ENCODE measurements at places on chromosomes 4 and X.
A peak's percentile ranks its signal among the peaks of the same experiment; 100 is the strongest.

- DNase-seq, result no peak
Measured at GRCh38 chrX:96987228-96987627, 103.5 kb downstream of the RPA4 start.

GRCh38 chr4:97664741-97665140 lies 478.5 kb downstream of the STPG2 start:
- DNase-seq, result no peak

DNA sequence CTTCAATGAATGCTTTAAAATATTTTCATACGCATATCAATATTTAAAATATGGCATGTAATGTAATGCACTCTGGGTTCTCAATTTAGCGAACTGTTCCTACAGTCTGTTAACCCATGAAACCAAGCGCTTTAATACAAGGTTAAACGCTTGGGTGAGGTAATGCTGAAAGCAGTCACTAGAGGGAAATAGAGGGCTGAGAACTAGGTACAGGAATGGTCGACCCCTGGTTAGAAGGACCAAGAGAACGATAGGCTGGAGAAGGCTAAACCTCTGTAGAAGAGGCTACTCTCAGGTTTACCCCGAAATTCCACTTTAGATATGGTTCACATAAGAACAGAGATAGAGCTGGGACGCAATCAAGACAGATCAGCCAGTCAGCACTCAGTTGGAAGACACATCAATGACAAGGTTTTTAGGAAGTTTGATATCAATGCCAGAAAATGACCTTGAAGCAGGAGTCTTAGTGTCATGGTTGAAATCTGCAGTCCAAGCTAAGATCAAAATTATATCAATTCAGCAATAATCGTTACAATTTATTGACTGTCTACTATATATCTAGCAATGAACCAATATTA lies 26.9 kb downstream of the ARSJ start:
- peak; percentile 49 for DNase-seq

GRCh38 chrX:47662144-47662657 lies 3.2 kb upstream of the UXT start:
- DNase-seq, result no peak

- no peak for DNase-seq
Measured at GRCh38 chr4:43835869-43836268, 612.7 kb downstream of the KCTD8 start.

DNA sequence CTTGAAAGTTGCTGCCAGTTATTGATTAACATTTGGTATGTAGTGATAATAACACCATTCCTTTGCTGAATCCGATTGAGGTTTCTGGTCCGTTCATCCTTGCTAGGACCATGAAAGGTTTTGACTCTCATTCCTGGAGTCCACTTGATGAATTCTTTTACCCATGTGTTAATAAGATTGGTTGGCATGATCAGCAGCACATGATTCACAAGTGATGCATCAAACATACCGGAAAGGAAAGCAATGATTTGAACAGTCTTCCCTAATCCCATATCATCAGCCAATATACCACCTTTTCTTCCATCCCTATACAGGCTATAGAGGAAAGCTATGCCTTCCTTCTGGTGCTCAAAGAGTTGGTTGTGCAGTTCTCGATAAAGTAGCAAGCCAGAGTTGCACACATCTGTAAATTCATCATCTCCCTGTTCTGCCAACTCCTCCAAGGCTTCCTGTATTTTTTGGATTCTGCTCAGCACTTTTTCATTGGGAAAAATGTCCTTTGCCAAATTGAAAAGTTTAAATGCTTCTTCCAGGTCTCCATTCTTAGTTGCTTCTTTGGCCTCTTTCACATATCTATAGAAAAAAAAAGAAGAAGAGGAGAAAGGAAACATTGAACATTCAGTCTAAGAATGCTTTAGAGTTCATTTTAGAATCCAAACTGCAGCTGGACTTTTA lies 26.7 kb downstream of the PIN4 start:
- DNase-seq, result no peak

- DNase-seq, result no peak
Measured at GRCh38 chr4:186104114-186104889, at the start of gene FAM149A. FAM149A (plus strand) TSS chr4:186104704.

DNA sequence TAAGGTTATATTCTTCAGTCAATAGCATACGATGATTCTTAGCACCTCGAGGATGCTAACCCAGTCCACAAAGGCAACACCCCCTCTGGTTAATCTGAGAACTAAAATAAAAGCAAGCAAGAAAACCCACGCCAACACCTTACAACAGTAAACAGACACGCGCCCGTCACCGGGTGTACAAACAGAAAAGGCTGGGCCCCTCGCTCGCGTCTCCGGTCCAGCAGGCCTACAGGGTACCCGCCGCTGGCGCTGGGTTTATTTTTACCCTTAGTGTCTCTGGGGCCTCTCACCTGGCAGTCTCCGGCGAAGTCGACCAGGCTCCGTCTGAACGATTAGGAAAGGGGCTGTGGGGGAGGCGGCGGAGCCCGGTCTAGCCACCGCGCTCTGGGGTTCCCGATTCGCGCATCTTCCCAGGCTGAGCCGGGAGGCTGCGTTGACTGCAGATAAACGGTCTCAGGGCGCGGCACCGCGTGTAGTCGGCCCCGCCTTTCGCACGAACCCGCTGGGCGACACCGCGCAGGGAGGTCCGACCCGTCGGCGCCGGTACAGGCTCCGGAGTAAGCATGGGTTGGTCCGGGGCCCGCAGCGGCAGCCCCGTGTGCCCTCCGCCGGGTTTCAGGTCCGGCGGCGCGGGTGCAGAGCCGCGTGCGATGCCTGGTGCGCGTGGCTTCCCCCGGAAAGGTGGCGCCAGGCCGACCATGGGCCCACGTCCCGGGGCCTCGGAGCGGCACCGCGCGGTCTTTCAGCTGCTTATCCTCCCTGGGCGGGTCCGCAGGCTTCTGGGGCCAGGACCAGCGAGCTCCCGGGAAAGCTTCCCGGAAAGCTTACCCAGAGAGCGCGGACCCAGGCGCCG lies 441 bp downstream of the SLC9B2 start:
- DNase-seq, result peak; percentile 75

DNA sequence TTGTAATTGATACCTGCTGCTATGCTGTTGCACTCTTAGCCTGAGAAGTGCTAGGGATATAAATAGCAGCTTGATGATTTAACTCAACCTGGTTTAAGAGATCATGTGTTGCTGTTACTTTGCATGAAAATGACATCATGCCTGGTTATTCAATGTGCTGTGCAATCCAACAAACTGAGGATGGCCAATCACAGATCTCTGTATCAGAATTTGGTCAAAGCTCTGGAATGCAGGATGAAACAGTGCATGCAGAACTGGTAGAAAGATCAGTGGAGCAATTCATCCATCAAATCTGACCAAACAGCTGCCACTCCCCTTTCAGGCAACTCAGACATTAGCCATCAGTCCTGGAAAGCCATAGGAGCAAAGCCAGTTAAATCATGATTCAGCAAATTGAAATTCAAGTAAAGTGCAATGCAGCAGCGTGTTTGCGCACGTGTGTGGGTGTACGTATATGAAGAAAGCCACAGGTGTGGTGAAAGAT lies 160.3 kb upstream of the RASGEF1B start:
- DNase-seq, result no peak

GRCh38 chr4:108223313-108223712 lies 54.6 kb upstream of the LEF1 start:
- no peak for DNase-seq

DNA sequence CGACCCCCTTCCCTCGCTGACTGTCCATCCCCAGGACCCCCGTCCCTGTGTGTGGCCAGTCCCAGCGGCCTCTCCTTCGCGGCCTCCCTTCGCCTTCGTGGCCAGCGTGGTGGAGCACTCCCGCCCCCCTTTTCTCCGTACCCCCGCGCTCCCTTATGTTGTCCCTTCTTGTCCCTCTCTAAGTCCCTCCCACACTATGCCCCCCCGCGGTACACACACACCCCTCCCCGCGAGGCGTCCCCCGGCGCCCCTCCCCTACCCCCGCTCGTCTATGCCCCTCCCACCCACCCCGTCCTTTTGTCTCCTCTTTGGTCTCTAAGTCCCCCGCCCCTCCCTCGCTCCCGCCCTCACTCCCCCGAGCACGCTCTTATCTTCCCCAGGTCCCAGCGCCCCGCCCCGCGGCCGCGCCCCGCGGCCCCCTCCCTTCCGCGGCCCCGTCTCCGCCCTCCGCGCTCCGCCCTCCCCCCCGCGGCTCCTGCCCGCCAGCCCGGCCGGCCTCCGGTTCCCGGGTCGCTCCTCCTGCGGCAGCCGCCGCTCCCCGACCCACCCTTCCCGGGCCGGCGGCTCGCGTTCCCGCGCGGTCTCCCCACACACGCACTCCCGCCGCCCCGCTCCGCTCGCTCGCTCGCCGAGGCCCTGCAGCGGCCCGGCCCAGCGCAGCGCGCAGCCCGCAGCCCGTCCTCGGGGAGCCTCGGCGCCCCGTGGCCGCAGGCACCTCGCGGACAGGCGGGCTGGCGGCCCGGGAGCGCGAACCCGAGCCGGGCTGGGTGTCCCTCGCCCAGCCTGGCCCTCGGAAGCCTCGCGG lies 26.3 kb downstream of the UTP14A start:
- DNase-seq, result peak; percentile 97

- no peak for DNase-seq
Measured at GRCh38 chrX:14922437-14922836, 49.2 kb downstream of the MOSPD2 start.

- no peak for DNase-seq
Measured at GRCh38 chr4:168586926-168587325, 90.1 kb downstream of the PALLD start.

- no peak for DNase-seq
Measured at GRCh38 chr4:127548990-127549925, 83.5 kb upstream of the INTU start.

- DNase-seq, result no peak
Measured at GRCh38 chrX:39691724-39692123, 406.0 kb downstream of the BCOR start.

GRCh38 chrX:70444946-70445656 lies 466 bp downstream of the DLG3 start:
- peak; percentile 41 for DNase-seq

DNA sequence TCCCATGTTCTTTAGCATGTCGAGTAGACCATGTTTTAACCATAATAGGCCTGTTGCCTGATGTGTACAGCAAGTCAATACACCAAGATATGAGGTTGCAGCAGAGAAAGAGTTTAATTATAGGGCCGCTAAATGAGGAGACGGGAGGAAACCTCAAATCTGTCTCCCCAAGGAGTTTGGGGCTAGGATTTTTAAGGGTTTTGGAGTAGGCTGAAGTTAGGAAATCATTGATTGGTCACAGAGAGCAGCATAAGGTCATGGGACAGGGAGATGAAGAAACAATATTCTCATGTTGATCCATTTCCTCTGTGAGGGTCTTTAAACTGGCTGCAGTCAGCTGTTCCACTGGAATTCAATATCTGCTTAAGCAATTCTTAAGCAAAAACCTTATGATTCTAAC lies 160.2 kb upstream of the GALNT7 start:
- DNase-seq, result no peak

DNA sequence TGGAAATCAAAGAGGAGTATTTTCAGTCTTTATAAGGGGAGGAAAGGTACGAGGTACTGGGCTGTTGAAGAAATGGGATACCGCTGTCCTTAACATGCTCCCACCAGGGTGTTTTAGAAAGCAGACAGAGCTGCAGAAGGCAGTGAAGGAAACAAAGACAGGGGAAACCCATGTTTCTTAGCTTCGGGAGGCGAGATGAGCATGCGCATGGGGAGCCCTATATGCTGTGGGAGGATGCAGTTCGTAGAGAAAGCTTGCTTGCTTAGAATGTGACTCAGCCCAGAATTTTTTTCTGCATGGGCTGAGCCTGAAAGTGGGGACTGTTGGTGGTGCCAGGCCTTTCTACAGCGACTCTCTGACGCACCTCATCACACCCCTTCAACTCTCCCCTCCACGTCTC lies 28.8 kb upstream of the SCOC start:
- DNase-seq, result peak; percentile 89

DNA sequence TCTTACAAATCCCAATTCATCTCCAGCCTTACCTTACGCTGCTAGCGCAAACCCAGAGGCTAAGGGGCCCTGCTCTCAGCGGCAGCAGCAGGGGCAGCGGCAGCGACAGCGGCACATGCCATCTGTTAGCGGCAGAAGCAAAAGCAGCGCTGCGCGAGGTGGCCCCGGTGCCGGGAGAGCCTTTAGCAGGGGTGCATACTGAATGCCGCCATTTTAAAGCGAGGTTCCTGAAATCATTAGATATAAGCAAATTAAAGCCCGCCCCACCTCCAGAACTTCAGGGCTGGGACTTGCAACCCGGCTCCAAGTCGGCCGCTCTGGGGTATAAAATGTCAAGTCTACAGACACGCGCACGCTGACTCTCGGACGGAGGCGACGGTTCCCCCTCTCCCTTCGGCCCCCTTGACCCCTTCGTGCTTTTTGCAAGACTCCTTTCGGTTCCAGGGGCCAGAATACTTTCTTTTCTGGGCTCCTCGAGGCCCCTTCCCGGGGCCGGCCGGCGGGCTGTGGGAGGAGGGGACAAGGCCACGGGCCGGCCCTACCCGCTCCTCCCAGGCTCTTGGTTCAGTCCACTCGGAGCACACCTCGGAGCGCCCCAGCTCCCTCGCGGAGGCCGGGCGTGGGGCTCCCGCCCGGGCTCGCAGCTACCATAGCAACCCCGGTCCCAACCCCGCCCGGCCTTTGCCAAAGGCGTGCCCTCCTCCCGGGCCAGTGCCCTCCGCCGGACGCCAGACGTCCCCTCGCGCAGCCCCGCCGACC lies at the start of gene MBNL3:
Gene MBNL3, minus strand, starts transcription at position 220 of the 759 bp plus-strand sequence. CDS start 49,427 bp downstream, outside the sequence.
- DNase-seq, result peak; percentile 56

- DNase-seq, result no peak
Measured at GRCh38 chr4:72357908-72358307, 211.1 kb downstream of the ADAMTS3 start.
